ENCODE measurements at places on chromosomes 1 and 21.

DNA sequence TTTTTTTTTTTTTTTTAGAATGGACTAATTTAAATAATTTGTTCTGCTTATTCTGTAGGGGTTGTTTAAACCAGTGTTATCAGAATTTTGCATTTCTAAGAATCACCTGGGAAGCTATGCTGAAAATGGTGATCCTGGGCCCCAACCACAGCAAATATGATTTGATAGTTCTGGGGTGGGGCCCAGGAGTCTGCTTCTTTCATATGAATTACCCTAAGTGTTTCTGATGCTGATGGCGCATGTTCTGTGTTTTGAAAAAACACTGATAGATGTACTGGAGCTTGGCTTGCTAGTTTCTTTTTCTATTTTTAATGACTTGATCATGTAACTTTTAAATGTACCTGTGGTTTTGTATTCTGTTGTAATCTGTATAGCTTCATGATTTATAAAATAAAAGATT lies 89.3 kb downstream of the CDC14A start:
- H3K4me3 ChIP-seq, result no peak overlapping the region
- H3K4me1 ChIP-seq, result no peaks in the 10 kb centered on the region
- DNase-seq, result no peak
- H3K27ac ChIP-seq, result no peak overlapping the region

- no peaks in the 10 kb centered on the region for H3K27me3 ChIP-seq
- no peaks in the 10 kb centered on the region for H3K36me3 ChIP-seq
- no peak overlapping the region for H3K27ac ChIP-seq
- no peak overlapping the region for H3K4me3 ChIP-seq
Measured at GRCh38 chr1:239807361-239807760, 284.3 kb upstream of the FMN2 start.

DNA sequence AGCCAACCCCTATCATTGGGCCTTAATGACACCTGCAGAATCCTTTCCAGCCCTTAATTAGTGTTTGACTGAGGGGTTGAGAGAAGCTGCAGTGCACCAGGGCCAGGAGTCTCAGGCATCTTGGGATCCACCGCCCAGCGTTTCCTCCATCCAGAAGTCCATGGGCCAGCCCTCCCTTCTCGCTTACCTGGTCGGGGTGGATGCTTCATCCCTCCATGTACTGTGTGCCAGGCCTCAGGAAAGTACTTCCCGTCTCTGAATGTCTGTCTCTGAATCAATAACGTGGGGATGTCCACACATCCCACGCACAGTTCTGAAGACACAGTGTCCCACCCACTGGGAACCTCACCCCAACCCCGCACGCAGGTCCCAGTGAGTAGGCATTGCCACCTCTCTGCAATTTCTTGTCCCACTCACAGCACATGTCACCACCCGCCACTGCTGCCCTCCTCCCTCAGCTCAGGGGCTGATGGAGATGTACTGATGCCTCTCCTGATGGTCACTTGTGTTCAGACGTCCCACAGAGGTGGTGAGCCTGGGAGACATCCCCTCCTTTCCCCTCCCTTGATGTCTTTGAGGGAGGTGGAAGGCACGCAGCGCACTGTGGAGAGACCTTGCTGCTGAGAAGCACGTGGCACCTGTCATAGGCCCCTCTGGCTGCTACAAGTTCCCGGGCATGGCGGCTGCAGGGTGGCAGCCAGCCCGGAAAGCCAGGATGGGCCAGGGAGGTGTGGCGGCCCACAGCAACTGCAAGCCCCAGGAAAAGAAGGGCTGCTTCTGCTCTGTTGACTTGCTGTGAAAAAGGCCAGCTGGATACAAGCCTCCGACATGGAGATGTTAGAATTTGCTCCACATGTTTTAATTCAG lies 29.4 kb upstream of the PRSS38 start:
- no peaks in the 10 kb centered on the region for H3K27me3 ChIP-seq
- H3K27ac ChIP-seq, result no peak overlapping the region
- peaks cover 13% of the 10 kb centered on the region for H3K4me1 ChIP-seq
- H3K4me3 ChIP-seq, result no peak overlapping the region

DNA sequence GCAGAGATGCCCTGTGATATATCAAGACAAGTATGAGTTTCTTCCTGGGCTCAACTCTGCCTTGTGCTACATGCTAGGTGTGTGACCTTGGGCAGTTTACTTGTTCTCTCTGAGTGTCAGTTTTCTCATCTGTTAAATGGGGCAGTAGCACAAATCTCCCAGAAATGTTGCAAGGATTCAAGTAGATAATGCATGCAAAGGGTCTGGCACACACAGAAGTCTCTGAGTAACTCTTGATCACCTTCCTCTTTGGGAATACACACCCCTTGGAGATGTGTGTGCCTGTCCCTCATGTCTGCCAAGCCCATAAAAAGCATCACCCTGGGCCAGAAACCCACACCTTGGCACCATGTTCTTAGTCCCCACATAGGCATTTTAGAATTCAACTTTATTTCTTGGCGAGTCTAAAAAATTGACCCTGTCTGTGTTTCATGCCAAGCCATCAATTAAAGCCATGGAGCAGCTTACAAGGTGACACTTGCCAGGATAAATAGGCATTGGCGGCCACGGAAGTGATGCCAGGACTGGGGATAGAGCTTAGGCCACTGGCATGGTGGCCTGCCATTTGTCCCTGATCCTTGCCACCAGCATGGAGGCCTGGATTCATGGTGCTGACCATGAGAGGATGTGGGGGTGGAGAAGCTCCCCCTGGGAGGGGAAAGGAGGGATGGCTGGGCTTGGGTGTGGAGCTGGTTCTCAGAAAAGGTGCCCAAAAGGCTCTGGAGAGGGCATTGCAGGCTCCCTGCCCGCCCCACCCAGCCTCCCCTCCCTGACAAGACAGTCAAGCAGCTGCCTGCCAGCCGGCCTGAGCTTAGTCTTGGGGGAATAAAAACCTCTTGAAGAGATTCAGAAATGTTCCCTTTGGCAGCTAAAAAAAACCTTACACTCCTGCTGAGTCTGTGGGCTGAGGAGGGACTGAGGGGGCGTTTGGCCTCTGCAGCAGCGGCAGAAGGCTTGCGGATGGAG lies 118.0 kb upstream of the IPO9 start:
- H3K27ac ChIP-seq, result peak overlapping the region; percentile 92
- H3K36me3 ChIP-seq, result no peaks in the 10 kb centered on the region
- DNase-seq, result no peak
- H3K4me1 ChIP-seq, result peaks cover 34% of the 10 kb centered on the region
- no peak overlapping the region for H3K4me3 ChIP-seq
- H3K27me3 ChIP-seq, result no peaks in the 10 kb centered on the region

- H3K27me3 ChIP-seq, result no peaks in the 10 kb centered on the region
- no peak for DNase-seq
Measured at GRCh38 chr1:180854456-180854855, 58.2 kb upstream of the KIAA1614 start.

- H3K36me3 ChIP-seq, result no peaks in the 10 kb centered on the region
- H3K4me1 ChIP-seq, result peaks cover 93% of the 10 kb centered on the region
- H3K4me3 ChIP-seq, result no peak overlapping the region
- H3K27ac ChIP-seq, result peak overlapping the region; percentile 24
- DNase-seq, result no peak
Measured at GRCh38 chr21:36325373-36326010, 5.5 kb downstream of the MORC3 start.

- peaks cover 27% of the 10 kb centered on the region for H3K27me3 ChIP-seq
- no peak within 1 kb of the TSS for H3K27ac ChIP-seq
- peaks cover 25% of the 10 kb centered on the region for H3K4me1 ChIP-seq
- peaks cover 13% of the 10 kb centered on the region for H3K36me3 ChIP-seq
Measured at GRCh38 chr1:156920233-156921052, at the start of gene LRRC71. LRRC71 (plus strand) TSS chr1:156920632; CDS start chr1:156920804, 172 bp downstream.

GRCh38 chr1:149966405-149966804 lies 29.7 kb upstream of the MTMR11 start:
- H3K27ac ChIP-seq, result no peak overlapping the region
- no peak overlapping the region for H3K4me3 ChIP-seq
- H3K36me3 ChIP-seq, result peaks cover 90% of the 10 kb centered on the region
- H3K4me1 ChIP-seq, result peaks cover 30% of the 10 kb centered on the region

DNA sequence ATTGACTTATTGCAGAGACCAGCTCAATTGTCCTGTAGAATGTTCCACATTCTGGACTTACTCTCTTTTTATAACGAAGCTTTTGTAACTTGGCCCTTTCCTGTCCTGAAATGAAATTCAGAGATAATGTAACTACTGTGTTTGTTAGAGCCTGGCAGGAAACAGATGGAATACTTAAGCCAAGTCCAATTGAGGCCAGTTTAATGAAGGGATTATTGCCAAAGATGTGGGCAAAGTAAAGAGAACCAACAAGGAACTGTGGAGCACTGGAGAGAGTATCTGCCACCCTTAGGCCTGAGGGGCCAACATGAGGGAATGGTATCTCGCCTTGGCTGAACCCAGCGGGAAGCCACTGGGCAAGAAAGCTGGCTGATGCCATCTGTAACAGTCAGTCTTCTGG lies 32.9 kb downstream of the MFSD2A start:
- H3K36me3 ChIP-seq, result no peaks in the 10 kb centered on the region
- H3K27me3 ChIP-seq, result no peaks in the 10 kb centered on the region
- H3K4me3 ChIP-seq, result no peak overlapping the region
- DNase-seq, result no peak
- no peaks in the 10 kb centered on the region for H3K4me1 ChIP-seq

- H3K27ac ChIP-seq, result no peak overlapping the region
- DNase-seq, result no peak
- peaks cover 64% of the 10 kb centered on the region for H3K36me3 ChIP-seq
- H3K4me3 ChIP-seq, result no peak overlapping the region
- H3K27me3 ChIP-seq, result no peaks in the 10 kb centered on the region
Measured at GRCh38 chr1:77866296-77866695, 22.1 kb upstream of the NEXN start.

GRCh38 chr1:5001466-5001865 lies 347.1 kb downstream of the AJAP1 start:
- no peaks in the 10 kb centered on the region for H3K4me1 ChIP-seq
- no peak overlapping the region for H3K27ac ChIP-seq
- no peaks in the 10 kb centered on the region for H3K36me3 ChIP-seq

DNA sequence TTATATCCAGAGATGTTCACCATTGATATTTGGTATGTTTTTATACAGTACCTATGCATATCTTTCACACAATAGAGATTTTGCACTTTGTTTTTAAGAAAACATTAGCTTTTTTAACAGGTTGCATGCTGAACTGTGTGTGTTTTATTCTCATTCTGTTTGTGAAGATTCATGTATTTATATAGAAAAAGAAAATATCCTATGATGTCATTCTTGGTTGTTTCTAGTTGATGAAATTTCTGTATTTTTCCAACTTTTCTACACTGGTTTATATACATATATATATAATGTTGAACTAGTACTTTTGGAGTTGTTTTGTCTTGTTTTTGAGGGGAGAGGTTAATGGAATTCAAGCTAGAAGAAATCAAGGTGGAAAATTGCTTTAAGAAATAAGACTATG lies 143.8 kb downstream of the MATN1 start:
- H3K27me3 ChIP-seq, result no peaks in the 10 kb centered on the region
- H3K27ac ChIP-seq, result no peak overlapping the region
- no peaks in the 10 kb centered on the region for H3K4me1 ChIP-seq

DNA sequence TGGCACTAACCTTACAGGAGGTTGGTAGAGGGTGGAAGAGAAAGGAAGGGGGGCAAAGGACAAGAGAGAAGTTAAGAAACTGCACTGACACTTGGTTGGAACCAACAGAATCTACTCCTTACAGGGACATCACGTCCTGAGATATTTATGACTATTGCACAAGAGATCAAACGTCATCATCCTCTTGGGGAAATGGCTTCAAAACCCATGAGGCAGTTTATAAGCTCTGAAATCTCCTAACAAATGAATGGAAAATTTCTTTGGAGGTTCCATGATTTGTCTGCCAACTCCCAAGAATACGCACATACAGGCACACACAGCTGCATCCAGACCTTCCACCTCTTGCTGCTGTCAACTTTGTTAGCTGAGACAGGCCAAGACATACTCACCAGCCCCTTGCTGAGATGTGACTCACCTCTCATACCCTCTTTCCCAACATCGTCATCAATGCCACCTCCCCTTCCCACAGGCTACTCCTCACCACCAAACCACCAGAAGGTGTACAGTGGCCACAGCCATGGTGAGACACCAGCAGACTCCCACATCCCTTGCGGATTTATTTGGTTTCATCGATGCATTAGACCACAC lies 135.5 kb downstream of the SETD4 start:
- no peak overlapping the region for H3K4me3 ChIP-seq
- no peaks in the 10 kb centered on the region for H3K36me3 ChIP-seq
- no peak for DNase-seq

DNA sequence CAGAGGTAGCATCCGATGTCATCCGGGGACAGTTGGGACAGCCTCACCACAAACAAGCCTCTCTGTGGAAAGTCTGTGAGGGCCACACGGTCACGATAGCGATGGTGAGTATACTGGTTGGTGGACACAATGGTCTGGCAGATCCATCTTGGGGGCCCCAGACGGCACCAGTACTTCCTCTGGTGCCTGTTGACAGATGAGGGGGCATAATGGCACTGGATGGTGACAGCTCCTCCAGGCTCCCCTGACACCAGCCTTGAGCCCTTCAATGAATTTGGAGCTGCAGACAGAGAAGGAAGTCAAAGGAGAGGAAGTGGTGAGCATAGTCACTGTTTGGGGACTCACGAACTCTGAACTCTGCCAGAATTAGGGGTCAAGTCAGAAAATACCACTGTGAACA lies 8.0 kb downstream of the FCAMR start:
- H3K4me1 ChIP-seq, result peaks cover 19% of the 10 kb centered on the region
- no peak overlapping the region for H3K4me3 ChIP-seq
- H3K27me3 ChIP-seq, result no peaks in the 10 kb centered on the region
- H3K27ac ChIP-seq, result no peak overlapping the region

GRCh38 chr1:160672789-160673695 lies 26.2 kb upstream of the SLAMF1 start:
- no peaks in the 10 kb centered on the region for H3K27me3 ChIP-seq
- H3K27ac ChIP-seq, result no peak overlapping the region
- no peaks in the 10 kb centered on the region for H3K36me3 ChIP-seq
- H3K4me3 ChIP-seq, result no peak overlapping the region
- H3K4me1 ChIP-seq, result peaks cover 30% of the 10 kb centered on the region
- DNase-seq, result no peak

DNA sequence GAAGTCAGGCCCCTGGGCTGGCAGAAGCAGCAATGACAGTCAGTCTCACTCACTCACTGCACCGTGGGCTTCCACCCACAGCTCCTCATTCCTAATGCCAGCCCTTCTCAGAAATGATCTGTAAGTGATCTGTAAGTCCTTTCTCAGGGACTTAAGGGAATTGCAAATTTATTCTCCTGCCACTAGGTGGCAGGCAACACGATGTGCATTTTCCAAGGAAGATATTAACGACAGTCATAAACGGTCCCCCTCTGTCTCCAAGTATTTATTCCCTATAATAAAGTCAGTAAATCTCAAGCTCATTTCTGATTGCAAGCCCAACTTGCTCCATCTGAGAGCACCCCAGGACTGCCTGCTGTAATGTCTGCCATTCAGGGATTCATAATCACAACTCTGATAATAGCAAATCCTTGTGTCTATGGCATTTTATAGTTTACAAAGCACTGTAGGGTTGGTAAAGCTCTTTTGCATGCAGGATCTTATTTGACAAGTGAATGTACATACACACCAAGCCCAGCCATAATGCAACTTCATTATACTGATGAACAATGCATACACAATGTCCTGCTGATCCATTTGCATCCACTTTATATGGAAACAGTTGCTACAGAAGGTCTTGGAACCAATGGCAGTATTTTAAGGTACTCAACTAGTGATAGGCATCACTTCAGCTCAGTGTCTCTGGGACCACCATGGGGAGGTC lies 380.5 kb upstream of the CAMK1G start:
- H3K36me3 ChIP-seq, result no peaks in the 10 kb centered on the region
- H3K27ac ChIP-seq, result no peak overlapping the region
- DNase-seq, result no peak
- peaks cover 8% of the 10 kb centered on the region for H3K4me1 ChIP-seq

All from esophagus squamous epithelium (tissue), 5 donors.